ENCODE measurements at places on chromosomes 16 and 17. TPM values are rescaled to one million over a fixed set of nuclear protein-coding genes. Genes with fewer than 3 reads are reported as not detected.

TBC1D3I gene
- total RNA-seq: 3.3 TPM

HOXB2 gene
- total RNA-seq: 24.5 TPM

SLC16A5 gene
- 187 TPM for total RNA-seq

KRTAP4-1 gene
- total RNA-seq: not detected

TCAP gene
- total RNA-seq: 61.1 TPM

FAM20A gene
- 0.59 TPM for total RNA-seq

TMEM114 gene
- not detected for total RNA-seq

STX1B gene
- 1.3 TPM for total RNA-seq

KRT23 gene
- 1,389 TPM for total RNA-seq

MRPS7 gene
- total RNA-seq: 62.0 TPM

SLC13A5 gene
- 0.71 TPM for total RNA-seq

PSMC5 gene
- 91.4 TPM for total RNA-seq

KCTD11 gene
- total RNA-seq: 9.9 TPM

TMEM97 gene
- total RNA-seq: 110 TPM

IL34 gene
- 0.39 TPM for total RNA-seq

RNF222 gene
- not detected for total RNA-seq

Measured in Calu3 (cell line).